ENCODE measurements at places on chromosomes 3 and 15.

GRCh38 chr3:169147238-169148008 is 516.1 kb downstream of the MECOM start:
- DNase-seq = no peak

DNA sequence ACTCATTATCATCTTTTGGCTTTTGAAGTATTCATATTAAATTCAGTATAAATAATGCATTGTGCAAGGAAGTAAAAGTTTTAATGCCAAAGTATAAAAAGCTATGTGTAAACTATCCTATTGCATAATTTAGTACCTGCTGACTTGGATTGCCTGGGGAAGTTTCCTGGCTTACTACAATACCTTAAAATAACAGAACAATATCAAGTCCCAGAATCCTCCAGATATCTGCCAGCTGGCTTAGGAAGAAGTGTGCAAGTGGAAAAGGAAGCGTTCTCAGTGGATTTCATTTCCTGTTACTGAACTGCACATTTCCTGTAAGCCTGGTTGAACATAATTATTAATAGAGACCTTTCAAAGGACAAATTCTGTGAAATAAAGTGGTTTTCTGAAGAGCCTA is 236.7 kb downstream of the ADAMTSL3 start:
- no peak for DNase-seq

GRCh38 chr3:99172736-99173657 is 271.5 kb upstream of the DCBLD2 start:
- no peak for DNase-seq

DNA sequence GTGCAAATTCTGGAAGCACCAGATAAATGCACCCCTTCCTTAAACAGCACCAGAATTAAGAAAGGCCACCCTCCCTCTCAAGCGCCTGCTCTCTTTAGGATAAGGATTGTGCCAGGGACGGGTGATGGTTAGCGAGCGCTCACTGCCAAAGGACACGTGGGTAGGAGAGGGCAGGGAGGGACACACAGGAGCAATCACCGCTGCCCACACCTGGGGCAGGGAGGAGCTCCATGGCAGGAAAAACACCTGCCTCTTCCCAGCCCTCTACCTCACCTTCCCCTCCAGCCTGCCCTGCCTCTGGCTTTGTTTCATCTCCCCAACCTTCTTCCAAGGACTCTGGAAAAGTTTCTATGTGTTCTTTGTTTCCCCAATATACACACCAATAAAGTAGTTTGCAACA is 7.3 kb upstream of the SPATA12 start:
- no peak for DNase-seq

DNA sequence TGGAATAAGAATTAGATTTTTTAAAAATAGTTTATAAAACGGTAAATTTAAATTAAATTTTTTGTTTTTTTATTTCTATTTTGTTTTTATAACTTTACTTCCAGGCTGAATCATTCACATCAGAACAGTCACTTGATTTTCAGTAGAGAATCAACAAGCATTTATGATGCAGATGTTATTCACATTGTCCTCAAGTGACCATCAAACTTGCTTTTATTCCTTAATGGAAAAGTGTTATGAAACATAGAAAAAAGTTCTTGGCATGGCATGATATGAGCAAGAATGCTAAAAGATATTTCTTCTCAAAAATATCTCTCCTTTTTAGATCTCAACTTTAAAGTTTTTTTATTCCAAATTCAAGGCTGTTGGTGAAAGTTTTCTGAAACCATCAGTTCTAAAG is 70.9 kb upstream of the TGFBR2 start:
- no peak for DNase-seq

DNA sequence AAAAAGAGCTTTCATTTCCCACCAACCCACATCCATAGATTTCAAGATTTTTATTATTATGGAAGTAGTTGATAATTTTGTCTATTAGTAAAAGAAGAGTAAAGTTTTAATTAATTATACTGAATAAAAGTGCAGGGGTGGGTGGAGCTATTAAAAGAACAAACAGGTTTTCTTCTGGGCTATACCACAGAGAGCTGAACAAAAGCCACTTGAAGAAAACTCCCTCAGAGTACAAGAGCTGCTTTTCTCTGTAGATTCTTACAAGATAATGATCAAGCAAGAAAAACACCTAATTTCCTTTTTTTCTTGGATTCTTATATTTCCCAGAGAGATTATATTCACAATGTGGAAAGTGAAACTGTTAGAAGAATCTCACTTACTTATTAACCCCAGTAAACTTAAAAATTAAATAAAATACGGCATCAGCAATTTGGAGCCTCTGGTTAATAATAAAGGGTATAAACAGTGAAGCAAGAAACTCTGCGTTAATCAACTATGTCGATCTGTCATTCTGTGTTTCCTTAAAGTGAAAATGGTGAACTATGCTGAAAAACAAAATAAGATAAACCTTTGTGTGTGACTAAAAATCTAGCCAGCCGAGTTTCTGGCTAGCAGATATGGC is 84.9 kb downstream of the THBS1 start:
- no peak for DNase-seq

GRCh38 chr15:40930430-40931299 is 1.5 kb downstream of the DLL4 start:
- DNase-seq = no peak

DNA sequence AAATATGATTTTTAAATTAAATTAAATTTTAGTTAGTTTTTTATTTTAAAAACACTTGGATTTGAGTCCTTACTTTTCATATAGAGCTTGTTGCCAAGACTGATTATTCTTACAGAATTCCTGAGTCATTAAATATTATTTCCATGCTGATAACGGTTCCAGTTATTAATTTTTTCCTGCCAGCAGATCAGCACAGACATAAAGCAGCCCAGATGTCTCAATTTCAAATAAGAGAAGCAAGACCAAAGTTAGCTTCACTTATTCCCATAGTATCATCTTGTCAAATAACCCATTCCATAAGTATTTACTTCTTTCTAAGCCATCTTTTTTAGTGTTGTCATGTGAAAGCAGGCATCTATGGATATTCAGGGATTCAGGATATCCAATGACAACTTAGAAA is 75.3 kb downstream of the SSR3 start:
- no peak for DNase-seq

GRCh38 chr15:39400821-39401550 is 179.9 kb upstream of the THBS1 start:
- no peak for DNase-seq

GRCh38 chr3:152865668-152866245 is 30.8 kb downstream of the P2RY1 start:
- no peak for DNase-seq

GRCh38 chr15:44716983-44717602 is 5.8 kb downstream of the B2M start:
- no peak for DNase-seq

DNA sequence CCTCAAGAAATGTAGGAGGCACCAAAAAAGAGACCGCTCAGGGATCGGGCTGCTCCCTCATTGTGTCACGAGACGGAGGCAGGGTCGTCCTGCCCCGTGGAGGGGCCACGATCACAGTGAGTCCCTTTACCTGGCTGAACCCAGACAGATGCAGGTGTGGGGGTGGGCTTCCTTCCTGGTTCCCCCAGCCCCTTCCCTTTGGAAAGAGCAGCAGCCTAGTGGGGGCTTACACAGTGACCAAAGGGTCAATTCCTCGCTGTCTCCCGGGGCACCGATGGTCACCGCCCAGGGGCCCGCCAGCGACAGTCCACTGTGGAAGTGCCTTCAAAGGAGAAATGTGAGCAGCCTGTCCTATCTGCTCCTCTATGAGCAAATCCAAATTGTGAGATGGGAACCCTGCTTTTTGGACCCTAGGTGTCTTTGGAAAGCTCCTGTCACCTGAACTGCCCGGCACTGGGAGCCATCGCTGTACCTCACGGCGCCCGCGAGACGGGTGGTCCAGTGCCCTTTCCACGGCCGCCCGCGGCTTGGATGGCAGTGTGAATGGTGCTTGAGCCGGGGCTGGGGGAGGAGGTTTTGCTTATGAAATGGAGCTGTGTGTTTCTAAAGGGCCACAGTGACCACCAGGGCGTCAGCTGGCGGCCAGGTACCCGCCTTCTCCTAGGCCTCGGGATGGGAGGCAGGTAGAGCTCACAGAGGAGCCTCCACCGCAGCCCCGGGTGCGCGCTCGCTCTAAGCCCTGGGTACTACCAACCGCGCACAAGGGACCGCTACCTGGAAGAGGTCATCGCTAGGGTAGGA is 155.7 kb downstream of the KLF13 start:
- no peak for DNase-seq

DNA sequence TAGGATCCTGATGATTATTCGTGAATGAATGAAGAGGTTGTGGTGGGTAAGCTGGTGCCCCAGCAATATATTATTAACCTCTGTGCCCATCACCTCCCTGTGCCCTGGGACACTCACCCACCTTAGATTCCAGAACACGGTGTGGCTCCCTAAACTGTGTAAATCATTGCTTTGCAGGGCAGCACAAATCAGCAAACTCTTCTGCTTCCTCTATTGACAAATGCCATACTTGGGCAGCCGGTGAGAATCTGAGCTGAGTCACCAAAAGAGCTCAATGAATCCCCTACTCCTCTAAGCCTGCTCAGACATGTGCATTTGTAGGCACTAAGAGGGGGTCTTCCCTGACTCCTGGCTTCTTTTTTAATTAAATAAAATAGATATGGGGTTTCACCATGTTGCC is 15.7 kb downstream of the UQCC5 start:
- no peak for DNase-seq

DNA sequence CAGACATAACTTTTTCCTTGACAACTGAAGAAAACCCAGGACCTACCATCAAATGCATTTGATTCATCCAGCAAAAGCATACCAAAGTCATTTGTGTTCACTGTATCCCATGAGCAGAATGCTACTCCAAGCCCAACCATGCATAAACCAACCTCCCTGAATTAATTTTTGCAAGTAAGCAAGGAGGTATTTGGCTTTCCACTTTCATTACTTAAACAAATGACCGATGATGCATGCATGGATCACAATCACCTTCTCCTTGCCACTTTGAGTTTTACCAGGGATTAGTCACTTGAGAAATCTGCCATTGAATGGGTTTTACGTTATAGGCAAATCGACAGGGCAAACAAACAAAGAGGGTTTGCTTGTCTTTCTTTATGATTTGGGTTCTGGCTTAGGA is 214.8 kb downstream of the FMN1 start:
- DNase-seq = no peak

GRCh38 chr3:157100608-157101396 is 59.1 kb downstream of the CCNL1 start:
- no peak for DNase-seq

- no peak for DNase-seq
These were observed 39.6 kb downstream of the CCDC54 start for GRCh38 chr3:107416886-107417285.

DNA sequence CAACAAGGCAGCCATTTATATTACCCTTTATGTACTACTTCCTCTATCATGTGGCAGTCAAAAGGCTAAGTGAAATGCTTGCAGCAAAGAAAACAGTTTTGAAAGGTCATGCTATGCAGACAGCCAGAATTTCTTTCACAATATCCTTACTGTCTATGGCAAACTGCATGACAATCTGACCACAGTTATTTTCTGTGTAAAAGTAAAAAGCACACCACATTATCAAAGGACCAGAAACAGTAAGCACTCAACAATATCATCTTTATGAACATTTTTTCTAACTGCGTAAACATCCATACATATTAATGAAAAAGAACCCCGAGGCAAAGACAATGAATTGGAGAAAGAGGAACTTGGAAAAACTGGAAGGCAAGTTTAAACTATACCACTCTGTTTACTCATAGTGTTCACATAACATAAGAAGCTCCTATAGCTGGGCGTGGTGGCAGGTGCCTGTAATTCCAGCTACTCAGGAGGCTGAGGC is 47.9 kb downstream of the PIK3CB start:
- DNase-seq = no peak

DNA sequence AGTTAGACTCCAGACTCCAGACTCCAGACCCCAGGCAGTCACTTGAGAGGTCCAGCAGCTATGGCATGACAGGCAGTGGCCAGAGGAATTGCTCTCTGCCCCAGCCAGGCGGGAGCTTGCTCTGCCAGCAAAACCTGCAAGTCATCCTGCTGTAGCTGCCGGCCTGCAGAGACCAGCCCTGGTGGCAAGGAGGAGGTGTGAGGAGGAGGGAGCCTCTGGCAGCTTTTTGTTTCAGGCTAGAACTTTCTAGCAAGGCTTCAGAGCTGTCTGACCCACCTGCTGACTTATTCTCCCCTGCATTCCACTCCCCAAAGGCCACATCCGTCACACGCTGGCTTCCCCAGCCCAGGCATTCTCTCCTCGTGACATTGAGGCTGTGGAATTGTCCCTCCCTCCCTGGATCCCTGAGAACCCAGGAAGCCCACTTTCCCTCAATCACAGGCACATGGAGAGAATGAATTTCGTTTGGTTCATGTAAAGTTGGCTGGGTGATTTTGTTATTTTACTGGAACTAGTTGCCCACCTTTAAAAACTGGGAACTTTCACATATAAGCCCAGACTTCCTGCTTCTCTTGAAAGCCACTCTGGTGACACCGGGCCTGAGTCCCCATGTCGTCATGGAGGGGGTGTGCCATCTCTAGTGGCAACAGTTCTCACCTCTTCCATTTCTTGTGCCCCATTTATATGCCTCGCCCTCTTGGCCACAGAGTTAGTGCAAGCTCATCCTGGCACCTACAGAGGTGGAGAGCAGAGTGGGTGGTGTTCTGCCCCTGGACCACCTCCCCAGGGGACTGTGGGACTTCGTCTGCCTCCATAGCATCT is 82.7 kb downstream of the ABHD5 start:
- no peak for DNase-seq

GRCh38 chr3:134846911-134847317 is 51.9 kb downstream of the EPHB1 start:
- DNase-seq = no peak

DNA sequence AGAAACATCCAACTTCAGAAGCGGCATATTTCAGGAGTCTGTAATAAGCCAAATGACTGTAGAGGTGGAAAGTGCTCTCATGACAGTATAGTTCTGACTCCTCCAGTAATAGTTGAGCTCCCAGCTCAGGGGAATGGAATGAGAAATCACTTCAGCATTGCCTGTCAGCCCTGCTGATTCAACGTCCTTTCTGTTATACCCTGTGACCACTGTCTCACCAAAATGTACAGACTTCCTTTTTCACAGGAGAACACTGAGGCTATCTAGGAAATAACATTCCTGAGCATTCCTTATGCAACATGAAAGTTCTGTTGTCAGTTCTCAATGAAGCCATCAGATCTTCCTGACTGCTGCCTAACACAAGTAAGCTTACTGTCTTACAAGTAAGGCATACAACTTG is 284.5 kb upstream of the MME start:
- no peak for DNase-seq

- no peak for DNase-seq
These were observed 83.2 kb upstream of the RAP2B start for GRCh38 chr3:153078826-153079225.

Data from stimulated activated CD8-positive, alpha-beta memory T cell treated with anti-CD3 and anti-CD28 coated beads, Interleukin-15, amount 100 ng/mL, for 24 hours (primary cell).